ENCODE measurements at places on chromosomes 5 and 9. TPM values are rescaled to one million over a fixed set of nuclear protein-coding genes. Genes with fewer than 3 reads are reported as not detected.

Gene GDA
- 1.2 TPM for total RNA-seq

Gene SLCO6A1
- not detected for total RNA-seq

Gene ARPC5L
- total RNA-seq, result 70.5 TPM

Gene RANBP17
- total RNA-seq, result 2.0 TPM

Gene BARHL1
- total RNA-seq, result not detected

Gene EPB41L4B
- 10.4 TPM for total RNA-seq

Gene PCDHA13
- not detected for total RNA-seq

Gene POLR1E
- total RNA-seq, result 38.8 TPM

Gene SPAAR
- total RNA-seq, result not detected

Gene ESM1
- total RNA-seq, result not detected

Gene PCDHB15
- 0.02 TPM for total RNA-seq

Gene ANKRD34B
- 0.18 TPM for total RNA-seq

Gene N4BP3
- 1.0 TPM for total RNA-seq

Gene SOHLH1
- not detected for total RNA-seq

Gene FRMD3
- 2.9 TPM for total RNA-seq

Gene NUDT12
- 2.0 TPM for total RNA-seq

Gene PFN3
- not detected for total RNA-seq

Gene NRARP
- total RNA-seq, result 4.1 TPM

Gene SSNA1
- total RNA-seq, result 147 TPM
